ENCODE measurements at places on chromosomes 13 and 19.

GRCh38 chr19:15180451-15181390 is 20.1 kb downstream of the NOTCH3 start:
- DNase-seq, result no peak

DNA sequence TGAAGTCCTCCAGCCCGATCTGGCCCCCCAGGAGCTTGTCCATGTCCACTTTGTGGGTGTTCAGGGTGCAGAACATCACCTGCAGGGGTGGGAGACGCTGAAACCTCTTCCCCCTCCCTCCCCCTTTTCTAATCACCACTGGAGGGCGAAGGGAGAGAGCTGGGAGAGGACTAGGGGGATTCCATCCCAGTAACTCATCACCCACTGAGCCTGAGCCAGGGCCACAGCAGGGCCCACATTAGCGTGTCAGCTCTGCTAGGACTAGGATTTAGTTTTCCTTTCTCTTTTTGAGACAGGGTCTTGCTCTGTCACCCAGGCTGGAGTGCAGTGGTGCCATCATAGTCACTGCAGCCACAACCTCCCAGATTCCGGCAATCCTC is 5.5 kb upstream of the PTGER1 start:
- no peak for DNase-seq

DNA sequence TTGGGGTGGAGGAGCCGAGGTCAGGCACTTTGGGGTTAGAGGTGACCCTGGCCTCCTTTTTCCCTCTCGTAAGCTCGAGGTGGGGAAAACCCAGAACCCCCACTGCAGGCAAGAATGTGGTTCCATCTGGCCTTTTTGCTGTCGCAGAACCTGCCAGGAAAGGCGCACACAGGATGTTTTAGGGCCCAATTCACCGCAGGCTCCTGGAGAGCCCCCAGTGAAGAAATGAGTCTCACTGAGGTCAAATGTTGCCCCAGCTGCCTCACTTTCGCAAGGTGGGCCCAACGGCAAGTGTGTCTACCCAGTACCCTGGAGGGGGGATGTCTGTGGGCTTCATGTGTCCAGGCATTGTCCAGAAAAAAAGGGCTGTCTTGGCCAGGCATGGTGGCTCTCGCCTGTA is 61.8 kb downstream of the PEX11G start:
- no peak for DNase-seq

DNA sequence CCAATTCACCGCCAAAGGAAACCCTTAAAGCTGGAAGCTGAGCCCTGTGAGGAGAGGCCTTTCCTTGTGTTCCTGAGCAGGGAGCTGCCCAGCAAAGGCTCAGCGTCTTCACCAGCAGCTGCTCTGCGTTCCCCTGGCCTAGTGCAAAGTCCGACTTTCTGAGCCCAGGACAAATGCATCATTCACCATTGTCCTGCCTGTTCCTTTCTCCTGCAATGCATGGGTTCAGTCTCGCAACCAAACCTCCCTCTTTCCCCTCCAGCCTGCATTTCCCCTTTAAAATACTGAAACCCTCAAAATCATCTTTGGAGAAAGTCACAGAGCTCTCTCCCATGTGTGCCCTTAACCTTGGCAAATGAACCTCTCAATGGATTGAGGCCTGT is 12.9 kb upstream of the TMEM255B start:
- no peak for DNase-seq

DNA sequence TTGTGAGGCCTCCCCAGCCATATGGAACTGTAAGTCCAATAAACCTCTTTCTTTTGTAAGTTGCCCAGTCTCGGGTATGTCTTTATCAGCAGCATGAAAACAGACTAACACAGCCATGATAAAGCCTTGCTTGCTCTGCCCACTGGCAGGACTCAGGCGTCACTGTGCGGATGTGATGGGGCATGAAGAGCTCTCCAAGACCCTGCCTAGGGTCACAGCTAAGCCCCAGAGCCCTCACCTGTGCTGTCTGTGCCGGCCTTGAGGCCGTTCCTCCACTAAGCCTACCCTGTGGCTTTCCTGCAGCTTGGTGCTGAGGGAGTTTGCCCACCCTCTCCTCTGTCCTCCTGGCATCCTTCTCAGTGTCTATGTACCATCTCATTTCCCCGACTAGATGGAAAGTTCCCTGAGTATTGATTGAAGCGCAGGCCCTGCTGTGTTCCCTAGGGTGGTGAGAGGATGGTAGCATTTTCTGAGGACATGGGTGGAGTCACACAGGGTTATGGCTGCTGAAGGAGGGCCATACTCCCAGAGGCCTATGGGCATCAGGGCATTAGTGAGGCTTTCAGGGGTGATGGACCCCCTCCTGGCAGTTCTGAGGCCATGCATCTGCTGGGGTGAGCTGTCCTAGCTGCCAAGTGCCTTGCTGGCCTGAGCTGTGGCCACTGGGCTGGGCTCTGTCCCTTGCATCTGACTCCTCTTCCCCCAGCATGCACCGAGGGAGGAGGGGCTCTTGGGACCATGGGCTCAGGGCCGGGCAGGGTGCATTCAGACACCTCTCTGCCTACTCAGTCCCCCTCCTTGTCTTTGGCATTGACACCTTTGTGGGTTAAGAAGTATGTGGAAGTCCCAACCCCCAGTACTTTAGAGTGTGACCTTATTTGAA is 75.3 kb downstream of the TEX29 start:
- no peak for DNase-seq

- no peak for DNase-seq
Measured at GRCh38 chr19:6691342-6691741, 21.4 kb upstream of the TNFSF14 start.

DNA sequence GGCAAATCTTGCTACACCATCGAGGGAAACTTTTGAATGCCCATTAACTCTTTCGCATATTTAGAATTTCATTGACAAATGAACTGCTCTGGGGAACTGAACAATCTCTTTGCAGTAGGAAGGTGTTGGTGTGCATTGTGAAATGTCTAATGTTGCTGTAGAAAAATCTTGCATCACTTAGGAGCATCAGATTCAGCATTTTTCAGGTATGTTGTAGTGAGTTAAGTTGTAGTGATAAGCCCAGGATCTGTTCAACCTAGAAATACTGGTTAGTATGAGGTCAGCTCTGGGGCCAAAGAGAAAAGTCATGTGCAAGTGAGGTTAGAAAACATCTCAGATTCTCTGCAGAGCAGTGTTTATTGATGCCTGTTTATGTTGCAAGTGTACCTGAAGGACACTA is 4.1 kb downstream of the FRY start:
- DNase-seq, result no peak

DNA sequence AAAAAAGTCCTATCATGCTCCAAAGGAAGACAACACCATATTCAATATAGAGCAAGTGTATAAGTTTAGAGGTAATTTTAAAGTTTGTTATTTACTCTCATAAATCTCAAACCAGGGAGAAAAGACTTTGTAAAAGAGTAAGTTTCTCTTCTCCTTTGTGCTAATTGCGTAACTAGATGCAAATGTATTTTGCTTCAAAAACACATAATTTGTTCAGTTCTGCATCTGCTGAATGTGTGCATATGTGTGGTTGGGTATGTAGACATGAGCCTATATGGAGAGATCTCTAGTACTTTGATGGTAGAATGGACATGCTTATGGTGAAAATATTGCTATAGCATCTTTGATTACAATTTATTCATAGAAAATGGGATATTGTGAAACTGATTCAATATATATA is 17.8 kb upstream of the MIR17HG start:
- DNase-seq, result no peak

DNA sequence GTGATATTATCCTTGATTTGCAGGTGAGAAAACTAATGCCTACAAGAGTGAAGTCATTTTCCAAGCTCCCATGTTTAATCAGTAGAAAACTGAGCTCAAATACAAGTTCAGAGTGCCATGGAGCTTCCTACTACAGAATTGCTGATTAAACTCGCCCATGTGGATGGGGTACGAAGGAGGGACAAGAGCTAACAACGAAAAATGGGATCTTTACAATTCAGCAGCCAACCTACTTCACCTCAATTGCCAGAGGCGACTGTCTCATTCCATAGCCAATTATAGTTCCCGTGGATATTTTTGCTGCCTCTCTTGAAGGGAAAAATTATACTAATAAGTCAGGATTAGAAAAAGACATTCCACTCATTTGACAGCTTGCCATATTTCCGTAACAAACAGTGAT is 1155.1 kb downstream of the OLFM4 start:
- no peak for DNase-seq

DNA sequence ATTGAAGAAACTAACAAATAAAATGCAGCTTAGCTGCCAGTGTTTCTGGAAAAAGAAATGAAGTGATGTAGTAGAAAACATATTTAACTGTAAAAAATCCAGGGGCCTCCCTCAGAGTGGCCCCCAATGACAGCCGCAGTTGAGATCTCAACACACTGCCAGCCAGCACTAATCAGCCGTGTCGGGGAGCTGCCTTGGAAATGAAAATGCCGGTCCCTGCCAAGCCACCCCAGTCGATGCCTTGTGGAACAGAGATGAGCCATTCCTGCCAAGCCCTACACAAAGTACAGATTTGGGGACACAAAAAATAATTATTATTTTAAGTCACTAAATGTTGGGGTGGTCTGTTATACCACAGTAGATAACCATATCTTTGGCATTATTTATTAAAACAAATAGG is 1342.4 kb downstream of the EFNB2 start:
- no peak for DNase-seq
